ENCODE measurements at places on chromosomes 16 and 17. TPM values are rescaled to one million over a fixed set of nuclear protein-coding genes. Genes with fewer than 3 reads are reported as not detected.
A peak's percentile ranks its signal among the peaks of the same experiment; 100 is the strongest.

Gene CCL13
- total RNA-seq = not detected

Gene DOC2A
- 1.3 TPM for total RNA-seq

Gene ZPBP2
- total RNA-seq = not detected

Gene SDK2
- total RNA-seq = 16.5 TPM

Gene SPATA22
- not detected for total RNA-seq

Gene MT2A
- 419 TPM for total RNA-seq

Gene TLCD3B
- total RNA-seq = 0.32 TPM

DNA sequence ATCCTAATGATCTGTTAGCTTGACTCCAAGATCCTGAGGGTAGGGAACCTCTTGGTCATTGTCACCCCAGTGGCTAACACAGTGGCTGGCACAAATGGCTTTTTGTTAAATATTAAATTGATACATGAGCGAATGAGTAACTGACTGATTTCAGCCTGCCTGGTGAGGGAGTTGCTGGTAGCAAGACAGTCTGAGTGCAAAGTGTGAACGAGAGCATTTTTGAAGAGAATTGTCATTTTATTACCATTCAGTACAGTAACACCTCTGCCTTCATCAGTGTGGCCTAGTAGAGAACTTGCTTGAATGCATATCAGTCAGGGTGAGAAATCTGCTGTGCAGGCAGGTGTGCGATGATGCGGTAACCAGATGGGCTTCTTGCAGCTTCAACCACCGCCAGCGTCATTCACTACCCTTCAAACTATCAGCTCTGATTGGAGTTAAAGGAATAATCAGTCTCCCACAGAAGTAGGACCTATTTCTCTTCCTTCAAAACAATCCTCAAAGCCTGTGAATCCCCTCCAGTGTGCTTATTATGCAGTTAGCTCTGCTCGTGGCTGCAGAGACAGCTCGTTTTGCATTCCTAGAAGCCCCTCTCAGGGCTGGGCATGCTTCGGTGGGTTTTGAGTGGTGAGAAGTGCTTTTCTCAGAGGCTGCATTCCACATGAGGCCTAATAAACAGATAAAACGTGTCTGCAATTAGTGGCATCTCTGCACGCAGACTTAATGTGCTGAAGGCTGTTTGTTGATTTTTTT lies 29.0 kb downstream of the HEXIM2 start:
- H3K4me1 ChIP-seq = no peaks in the 10 kb centered on the region
- H3K27me3 ChIP-seq = no peaks in the 10 kb centered on the region
- no peak for DNase-seq
- no peak overlapping the region for H3K4me3 ChIP-seq
- H3K27ac ChIP-seq = no peak overlapping the region

DNA sequence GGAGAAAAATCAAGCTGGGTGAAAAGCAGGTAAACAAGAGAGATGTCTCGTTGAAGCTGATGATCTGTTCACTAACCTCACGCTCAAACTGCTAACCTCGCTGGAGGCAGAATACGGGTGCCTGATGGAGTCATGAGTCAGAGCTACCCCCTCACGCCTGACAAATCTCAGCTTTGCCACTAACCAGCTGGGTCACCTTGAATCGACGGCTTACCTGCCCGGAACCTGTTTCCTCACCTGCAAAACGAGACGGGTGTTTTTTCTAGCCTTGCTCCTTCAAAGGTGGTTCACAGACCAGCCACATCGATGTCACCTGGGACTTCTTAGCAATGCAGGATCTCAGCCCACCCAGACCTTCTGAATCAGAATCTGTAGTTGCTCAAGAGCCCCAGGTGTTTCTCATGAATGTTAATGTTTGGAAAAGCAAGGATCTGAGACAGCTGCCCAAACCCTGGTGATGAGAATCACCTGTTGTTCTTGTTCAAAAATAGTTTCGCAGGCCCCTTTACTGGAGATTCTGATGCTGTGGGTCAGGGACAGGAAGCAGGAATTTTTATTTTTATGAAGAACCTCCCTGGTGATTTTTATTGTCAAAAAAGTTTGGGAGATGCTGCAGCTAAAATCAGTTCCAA lies 56.9 kb downstream of the MARCHF10 start:
- peaks cover 6% of the 10 kb centered on the region for H3K4me1 ChIP-seq
- H3K4me3 ChIP-seq = no peak overlapping the region
- H3K36me3 ChIP-seq = no peaks in the 10 kb centered on the region
- DNase-seq = no peak
- H3K27ac ChIP-seq = no peak overlapping the region

DNA sequence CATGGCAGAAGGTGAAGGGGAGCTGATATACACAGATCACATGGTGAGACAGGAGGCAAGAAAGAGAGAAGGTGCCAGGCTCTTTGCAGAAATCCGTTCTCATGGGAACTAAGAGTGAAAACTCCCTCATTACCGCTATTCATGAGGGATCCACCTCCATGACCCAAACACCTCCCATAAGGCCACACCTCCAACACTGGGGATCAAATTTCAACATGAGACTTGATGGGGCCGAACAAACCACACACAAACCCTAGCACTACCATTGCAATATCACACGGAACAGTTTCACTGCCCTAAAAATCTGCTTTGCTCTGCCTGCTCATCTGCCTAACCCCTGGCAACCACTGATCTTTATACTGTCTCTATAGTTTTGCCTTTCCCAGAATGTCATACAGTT lies 34.8 kb downstream of the C17orf67 start:
- no peaks in the 10 kb centered on the region for H3K36me3 ChIP-seq
- no peak overlapping the region for H3K4me3 ChIP-seq
- H3K27ac ChIP-seq = no peak overlapping the region
- no peak for DNase-seq

DNA sequence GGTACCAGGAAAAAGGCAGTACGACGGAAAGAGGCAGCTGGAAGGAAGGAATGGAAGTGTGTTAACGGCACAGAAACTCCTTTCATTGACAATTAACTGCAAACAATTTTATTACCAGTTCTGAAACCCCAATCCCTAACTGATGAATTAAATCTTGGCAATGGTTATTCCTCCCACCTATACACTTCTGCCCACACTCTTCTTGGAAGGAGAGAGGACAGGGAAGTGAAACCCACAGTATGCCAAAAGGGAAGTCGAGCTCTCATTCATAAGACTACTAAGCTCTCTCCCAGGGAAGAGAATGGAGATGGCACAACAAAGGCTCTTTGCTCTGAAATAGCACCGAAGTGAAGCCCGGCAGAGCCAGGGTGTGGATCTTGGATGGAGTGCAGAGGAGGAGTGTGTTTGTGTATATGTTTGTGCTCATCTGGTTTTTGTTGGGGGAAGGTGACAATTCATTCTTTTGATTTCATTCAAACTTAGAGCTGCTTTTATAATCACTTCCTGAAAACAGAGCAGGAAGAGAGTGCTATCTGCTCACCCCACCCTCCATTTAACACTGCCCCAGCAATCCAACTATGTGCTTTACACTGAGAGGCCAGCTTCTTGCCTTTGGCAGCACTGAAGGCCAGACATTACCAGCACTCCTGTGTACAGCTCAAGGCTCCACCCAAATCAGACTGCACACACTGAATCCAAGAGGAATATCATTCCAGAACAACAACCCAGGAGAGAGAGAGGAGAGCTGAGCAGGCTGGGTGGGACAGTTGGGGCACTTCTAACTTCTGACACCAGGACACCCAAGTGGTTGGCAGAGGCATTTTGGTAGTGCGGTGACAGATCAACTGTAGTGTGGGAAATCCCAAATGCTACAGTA lies 68.7 kb downstream of the HIC1 start:
- no peaks in the 10 kb centered on the region for H3K27me3 ChIP-seq
- peak overlapping the region; percentile 50 for H3K27ac ChIP-seq
- peaks cover 17% of the 10 kb centered on the region for H3K36me3 ChIP-seq
- no peak overlapping the region for H3K4me3 ChIP-seq
- no peak for DNase-seq
- H3K4me1 ChIP-seq = peaks cover 18% of the 10 kb centered on the region

DNA sequence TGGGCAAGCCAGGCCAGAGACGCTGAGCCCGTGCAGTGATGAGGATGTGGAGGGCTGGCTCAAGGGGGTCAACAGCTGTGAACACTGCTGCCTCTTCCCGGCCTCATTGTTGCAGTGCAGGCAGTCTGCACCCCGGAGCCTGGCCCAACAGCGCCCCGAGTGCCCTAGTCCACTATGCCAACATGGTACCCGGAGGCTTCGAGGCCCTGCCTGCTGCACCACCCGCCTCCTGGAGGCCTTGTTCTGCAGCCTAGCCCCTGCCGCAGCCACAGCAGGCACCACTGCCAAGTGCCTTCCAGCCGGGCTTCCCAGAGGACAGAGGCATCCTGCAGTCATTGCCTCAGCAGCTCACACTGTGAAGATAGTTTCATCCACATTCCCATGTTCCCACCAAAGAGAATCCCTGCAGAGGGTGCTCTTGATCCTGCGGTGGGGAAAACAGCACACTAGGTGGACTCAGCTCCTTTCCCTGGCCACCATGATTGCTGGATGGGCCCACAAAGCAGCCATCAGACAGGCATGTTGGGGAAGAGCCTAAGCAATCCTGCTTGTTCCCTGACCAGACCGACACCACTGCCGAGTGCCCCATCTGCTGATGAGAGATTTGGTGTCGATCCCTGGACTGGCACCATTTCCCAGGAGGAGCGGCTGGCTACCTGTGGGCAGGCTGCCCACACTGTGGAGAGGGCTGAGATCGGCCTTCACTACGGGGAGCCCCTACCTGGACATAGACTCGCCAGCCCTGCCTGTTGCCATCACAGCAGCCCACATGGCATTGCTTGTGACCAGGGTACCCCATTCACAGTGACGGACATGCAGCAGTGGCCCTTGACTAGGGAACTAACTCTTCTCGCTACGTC lies 44.9 kb downstream of the USP22 start:
- H3K27me3 ChIP-seq = no peaks in the 10 kb centered on the region
- H3K4me1 ChIP-seq = peaks cover 35% of the 10 kb centered on the region
- peaks cover 22% of the 10 kb centered on the region for H3K36me3 ChIP-seq
- no peak for DNase-seq

- no peak for DNase-seq
- H3K4me1 ChIP-seq = no peaks in the 10 kb centered on the region
- no peak overlapping the region for H3K4me3 ChIP-seq
Measured at GRCh38 chr16:89934611-89935553, 11.7 kb downstream of the TUBB3 start.

DNA sequence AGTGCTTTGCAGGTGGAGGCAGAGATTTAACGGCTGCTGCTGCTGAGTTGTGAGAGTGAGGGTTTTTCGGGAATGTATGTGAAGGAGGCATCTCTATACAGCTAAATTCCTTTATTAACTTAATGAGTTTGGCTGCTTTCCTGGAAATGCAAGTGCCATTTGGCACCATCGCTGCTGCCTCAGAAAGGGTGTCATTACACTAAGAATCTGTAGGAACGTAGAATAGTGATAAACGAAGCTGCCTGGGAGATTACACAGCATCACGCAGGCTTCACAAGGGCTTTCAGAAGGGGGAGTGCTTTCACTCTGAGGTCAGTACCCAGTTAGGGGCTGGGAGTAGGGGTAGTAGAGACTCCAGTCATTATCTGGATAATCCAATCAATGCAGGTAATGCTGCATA lies 14.1 kb upstream of the NLRP1 start:
- H3K27me3 ChIP-seq = peaks cover 59% of the 10 kb centered on the region
- no peaks in the 10 kb centered on the region for H3K4me1 ChIP-seq
- DNase-seq = no peak
- no peak overlapping the region for H3K4me3 ChIP-seq
- no peaks in the 10 kb centered on the region for H3K36me3 ChIP-seq
- H3K27ac ChIP-seq = no peak overlapping the region

- peak; percentile 93 for DNase-seq
- peak overlapping the region; percentile 71 for H3K27ac ChIP-seq
- peaks cover 17% of the 10 kb centered on the region for H3K27me3 ChIP-seq
- no peaks in the 10 kb centered on the region for H3K36me3 ChIP-seq
Measured at GRCh38 chr17:63848834-63849689, 6.6 kb upstream of the SMARCD2 start.

DNA sequence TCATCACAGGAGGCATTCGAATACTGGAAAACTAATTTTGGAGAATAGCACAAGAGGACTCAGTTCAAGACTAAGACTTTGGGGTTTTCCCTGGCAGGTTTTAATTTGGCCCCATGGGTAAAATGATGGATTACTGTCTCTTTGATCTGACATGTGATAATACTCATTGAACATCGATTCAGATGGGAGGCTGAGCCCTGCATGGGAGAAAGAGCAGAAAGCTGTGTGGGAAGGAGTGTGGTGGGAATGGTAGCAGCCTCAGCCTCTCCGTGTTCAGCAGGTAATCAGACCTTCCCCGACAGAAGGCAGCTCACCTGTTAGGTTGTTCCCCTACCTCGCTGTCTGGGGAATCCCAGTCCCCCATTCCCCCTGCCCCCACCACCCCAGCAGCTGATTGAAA lies 124.7 kb upstream of the TNRC6C start:
- no peaks in the 10 kb centered on the region for H3K27me3 ChIP-seq
- H3K27ac ChIP-seq = no peak overlapping the region
- DNase-seq = no peak

DNA sequence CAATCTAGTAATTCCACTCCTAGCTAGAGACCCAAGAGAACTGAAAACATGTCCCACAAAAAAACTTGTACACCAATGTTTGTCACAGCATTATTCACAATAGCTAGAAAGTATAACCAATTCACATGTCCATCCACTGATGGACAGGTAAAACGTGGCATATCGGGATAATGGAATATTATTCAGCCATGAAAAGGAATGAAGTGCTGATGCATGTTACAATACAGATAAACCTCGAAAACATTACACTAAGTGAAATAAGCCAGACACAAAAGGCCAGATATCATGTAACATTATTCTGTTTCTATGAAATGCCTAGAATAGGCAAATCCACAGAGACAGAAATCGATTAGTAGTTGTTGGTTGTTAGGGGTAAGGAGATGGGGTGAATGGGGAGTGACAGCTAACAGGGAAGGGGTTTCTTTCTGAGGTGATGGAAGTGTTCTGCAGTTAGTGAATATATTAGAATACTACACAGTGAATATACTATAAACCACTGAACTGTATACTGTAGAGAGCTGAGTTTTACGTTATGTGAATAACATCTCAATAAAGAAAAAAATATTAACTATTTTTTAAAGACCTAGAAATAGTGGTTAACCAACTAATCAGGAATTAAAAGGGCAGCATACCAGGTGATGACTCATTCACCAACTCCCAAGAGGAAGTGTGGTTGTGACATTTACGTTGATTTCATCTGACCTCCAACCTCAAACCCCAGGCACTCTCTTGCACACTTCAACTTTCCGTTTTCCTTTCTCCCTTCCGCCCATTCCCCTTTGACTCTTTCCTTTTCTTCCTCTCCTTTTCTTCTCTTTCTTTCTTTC lies 48.6 kb downstream of the GAS7 start:
- no peak overlapping the region for H3K27ac ChIP-seq
- H3K27me3 ChIP-seq = peaks cover 3% of the 10 kb centered on the region
- no peak for DNase-seq

GRCh38 chr16:17325476-17326143 lies 145.2 kb downstream of the XYLT1 start:
- no peaks in the 10 kb centered on the region for H3K4me1 ChIP-seq
- DNase-seq = no peak
- no peaks in the 10 kb centered on the region for H3K27me3 ChIP-seq
- no peaks in the 10 kb centered on the region for H3K36me3 ChIP-seq

GRCh38 chr16:79483336-79483735 lies 117.2 kb downstream of the MAF start:
- H3K27me3 ChIP-seq = peaks cover 15% of the 10 kb centered on the region
- no peaks in the 10 kb centered on the region for H3K4me1 ChIP-seq
- no peak overlapping the region for H3K27ac ChIP-seq
